ENCODE measurements at places on chromosomes 1 and 21.
A peak's percentile ranks its signal among the peaks of the same experiment; 100 is the strongest.

- DNase-seq, result no peak
Measured at GRCh38 chr1:173504268-173504667, 27.1 kb downstream of the PRDX6 start.

- DNase-seq, result no peak
Measured at GRCh38 chr1:65264197-65264929, 45.0 kb upstream of the DNAJC6 start.

DNA sequence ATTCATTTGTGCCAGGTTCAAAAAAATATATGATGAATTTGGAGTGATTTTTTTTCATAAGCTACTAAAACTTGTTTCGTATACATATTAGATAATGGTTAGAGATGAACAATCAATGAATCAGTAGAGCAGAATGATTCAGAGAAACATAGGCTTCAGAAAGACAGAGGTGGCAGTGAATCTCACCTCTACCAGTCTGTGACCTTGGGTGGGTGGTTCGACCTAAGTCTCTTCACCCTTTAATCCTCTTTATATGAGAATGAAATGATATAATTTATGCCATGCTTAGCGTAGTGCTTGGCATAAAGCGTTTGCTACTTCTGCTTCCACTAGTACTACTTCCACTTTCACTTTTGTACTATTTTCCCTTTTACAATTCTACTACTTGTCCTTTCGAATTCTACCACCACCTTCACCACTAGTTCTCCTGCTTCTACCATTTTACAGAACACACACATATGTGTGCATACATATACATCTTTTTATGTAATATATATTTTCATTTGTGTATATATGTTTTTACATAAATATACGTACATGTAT is 45.1 kb downstream of the FYB2 start:
- no peak for DNase-seq

DNA sequence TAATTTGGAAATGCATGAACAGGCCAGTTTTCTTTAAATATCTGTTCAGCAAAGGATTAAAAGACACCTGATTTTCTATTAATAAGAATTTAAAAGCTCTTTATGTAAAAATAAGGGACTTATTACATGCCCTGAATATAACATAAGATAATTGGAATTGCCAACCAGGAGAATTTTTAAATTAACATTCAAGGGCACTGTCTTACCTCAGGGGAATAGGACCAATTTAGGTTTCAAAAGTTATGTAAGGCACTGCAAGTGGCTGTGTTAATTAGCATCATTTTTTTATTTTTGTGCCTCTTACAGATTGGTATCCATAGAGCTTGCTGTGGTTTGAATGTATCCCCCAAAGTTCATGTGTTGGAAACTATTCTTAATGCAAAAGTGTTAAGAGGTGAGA is 1.3 kb upstream of the NEK2 start:
- DNase-seq, result no peak

GRCh38 chr1:56688522-56689026 is 43.5 kb downstream of the PRKAA2 start:
- no peak for DNase-seq

GRCh38 chr21:46561445-46562090 is 43.3 kb downstream of the S100B start:
- no peak for DNase-seq

GRCh38 chr1:15279576-15280230 is 32.7 kb downstream of the FHAD1 start:
- no peak for DNase-seq

DNA sequence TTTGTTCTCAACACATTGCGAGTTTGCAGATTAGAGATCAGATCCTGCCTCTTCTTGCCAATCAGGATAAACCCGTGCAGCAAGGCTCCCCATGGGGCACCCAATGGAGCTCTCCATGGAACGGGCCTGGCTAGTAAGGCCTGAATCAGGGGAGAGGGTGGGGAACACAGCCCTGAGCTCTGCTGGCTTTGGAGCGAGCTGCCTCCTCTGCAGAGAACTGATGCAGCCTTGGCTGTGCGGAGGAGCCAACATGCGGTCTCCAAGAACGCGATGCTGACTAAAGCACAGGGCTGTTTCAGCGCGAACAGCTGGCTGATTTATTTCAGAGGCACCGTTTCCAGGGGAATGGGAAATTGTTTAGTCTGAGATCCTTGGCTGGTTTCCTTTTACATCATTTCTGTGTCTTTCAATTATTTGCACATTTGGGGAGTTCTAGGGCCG is 139.7 kb downstream of the TSEN15 start:
- DNase-seq, result peak; percentile 65

DNA sequence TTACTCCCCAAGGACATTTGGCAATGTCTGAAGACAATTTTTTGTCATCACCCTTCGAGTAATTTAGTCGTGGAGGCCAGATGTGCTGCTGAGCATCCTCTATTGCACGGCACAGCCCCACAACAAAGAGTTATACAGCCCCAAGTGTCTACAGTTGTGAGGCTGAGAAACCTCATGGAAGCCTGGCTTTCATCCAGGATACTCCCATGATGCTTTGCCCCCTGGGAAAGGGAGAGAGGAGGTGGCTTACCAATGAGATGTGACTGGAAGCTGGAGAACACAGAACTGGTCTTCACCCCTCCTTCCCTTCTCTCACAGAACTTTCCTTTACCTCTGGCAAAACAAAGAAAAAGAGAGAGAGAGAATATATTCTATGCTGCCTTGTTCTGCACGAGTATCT is 150.9 kb upstream of the VAMP3 start:
- no peak for DNase-seq

GRCh38 chr1:175417316-175417715 is 224.7 kb upstream of the KIAA0040 start:
- DNase-seq, result no peak

GRCh38 chr1:39105061-39105840 is 79.1 kb downstream of the NDUFS5 start:
- peak; percentile 72 for DNase-seq

DNA sequence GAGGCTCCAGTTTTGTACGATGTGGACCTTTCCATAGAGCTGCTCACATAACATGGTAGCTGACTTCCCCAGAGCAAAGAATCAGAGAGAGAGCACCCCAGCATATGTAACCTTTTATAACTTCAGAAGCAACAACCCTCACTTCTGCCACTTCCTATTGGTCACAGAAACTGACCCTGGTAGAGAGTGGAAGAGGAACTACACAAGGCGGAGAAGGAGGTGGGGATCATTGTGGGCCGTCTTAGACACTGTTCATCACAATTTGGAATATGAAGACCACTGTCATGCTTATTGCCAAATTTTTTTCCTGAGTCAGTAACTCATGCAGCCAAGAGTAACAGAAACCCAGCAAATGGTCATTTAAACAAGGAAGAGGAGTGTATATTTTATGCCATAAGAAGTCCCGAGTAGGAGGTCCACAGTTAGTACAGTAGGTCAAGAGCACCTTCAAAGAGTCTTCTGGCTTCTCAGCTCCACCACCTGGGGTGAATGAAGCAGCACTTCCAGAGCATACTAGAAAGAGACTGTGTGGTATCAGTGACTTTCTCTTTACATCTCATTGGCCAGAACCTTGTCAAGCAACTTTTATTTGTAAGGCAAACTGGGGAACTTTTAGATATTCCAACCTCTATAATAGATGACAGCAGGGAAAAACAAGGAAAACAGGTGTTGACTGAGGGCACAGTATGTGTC is 71.8 kb downstream of the ODF2L start:
- no peak for DNase-seq

DNA sequence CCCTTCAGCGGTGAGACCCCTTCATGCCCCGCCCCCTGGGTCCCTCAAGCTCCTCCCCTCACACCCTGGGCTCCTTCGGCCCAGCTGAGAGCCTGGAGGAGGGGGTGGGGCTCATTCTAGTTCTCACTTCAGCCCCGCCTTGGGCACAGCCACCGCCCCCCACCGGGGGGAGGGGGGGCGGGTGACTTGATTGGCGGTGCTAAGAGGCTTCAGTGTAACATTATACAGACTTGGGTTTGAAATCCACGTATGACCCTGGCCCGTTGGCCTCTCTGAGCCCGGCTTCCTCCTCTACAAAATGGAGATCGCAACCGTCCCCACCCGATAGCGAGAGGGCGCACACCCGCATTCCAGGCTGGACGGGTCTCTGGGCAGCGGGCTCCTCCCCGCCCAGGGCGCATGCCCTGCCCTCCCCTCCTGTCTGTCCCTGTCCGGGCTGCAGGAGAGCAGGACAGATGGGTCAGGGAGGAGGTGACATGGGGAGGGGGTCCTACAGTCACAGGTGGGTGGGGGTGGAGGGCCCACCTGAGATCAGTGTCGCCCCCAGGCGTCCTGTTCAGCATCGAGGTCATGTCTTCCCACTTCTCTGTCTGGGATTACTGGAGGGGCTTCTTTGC is 5.1 kb downstream of the CLCNKB start:
- peak; percentile 65 for DNase-seq

DNA sequence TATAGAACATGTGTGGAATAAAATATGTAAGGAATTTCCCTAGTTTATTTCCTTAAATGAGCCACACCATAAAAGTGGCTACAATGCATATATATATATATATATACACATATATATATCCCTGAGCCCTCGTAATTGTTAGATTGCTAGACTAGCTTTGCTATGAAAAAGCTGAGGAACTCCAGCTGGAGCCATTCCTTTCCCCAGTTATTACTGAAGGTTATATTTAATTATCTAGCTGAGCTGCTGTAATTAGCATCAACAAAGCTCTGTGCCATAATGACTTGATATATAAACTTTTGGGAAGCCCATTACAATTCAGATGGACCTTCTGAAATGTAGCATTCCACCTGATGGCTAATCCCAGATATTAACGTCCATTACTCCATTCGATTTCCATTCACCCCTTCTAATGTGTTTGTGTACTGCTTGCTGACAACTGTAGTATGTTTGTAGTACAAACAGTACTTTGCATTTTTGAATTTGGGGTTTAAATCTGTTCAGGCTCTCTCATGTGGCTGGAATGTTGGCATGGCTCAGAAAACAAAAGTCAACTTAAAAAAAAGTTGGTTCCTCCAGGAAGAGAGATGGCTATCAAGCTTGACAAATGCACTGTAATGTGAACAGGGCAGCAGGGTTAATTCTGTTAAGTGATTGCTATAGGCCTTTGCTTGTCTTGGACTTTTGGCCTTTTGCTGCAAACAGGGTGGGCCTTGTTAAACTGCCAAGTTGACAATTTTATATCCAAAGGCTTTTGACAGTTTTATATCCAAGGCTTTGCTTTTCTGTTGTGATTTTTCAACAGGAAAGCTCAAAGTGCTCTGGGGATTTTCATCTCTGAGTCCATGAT is 170.0 kb downstream of the LTN1 start:
- peak; percentile 43 for DNase-seq

DNA sequence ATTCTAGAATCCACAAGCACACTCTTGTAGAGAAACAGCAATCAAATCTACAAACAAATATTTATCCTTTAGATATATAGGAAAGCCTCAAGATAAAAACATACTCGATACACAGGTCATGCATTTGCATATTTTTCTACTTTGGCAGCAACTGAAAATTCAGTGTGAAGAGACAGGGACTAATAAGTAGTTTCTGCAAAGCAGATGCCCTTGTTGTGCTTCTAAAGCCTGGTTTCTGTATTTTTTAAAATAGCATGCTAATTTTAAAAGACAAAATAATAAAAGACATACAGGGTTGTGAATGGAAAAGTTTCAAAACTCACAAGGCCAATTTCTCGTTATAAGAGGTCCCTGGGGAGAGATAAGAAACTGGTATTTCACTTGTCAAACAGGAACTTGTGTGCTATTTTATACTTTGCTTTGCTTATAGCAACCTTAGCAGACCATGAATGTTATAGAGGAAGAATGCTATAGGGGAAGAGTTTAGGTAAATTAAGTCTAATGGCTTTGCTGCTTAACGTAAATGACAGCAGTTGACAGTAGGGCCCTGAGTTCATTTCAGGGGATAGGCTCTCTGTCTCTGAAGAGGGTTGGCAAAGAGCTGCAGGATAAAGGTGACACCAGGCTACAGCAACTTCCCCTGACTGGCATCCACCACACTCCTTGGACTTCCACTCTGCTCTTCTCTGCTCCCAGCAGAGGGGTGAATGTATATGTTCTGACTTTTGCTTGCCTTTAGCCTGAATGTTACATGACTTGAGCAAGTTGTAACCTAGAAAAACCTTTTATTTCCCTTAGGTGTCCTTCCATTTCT is 9.4 kb upstream of the RGS13 start:
- DNase-seq, result no peak

DNA sequence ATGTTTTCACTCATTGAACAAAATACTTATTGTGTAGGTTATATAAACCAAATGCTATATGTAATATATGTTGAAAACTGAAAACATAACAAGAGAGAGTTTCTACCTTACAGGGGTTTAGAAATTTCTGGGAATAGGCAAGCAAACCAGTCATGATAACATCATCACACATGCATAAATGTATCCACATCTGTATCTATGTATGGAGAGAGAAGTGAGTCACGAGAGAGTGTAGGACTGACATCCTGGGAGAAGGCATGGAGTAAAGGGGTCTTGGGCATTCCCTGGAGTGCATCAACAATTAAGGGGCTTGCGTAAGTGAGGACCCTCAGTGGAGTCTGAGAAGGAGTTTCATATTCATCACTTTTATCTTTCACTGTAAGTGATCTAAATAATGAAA is 65.5 kb downstream of the PCNX2 start:
- no peak for DNase-seq

DNA sequence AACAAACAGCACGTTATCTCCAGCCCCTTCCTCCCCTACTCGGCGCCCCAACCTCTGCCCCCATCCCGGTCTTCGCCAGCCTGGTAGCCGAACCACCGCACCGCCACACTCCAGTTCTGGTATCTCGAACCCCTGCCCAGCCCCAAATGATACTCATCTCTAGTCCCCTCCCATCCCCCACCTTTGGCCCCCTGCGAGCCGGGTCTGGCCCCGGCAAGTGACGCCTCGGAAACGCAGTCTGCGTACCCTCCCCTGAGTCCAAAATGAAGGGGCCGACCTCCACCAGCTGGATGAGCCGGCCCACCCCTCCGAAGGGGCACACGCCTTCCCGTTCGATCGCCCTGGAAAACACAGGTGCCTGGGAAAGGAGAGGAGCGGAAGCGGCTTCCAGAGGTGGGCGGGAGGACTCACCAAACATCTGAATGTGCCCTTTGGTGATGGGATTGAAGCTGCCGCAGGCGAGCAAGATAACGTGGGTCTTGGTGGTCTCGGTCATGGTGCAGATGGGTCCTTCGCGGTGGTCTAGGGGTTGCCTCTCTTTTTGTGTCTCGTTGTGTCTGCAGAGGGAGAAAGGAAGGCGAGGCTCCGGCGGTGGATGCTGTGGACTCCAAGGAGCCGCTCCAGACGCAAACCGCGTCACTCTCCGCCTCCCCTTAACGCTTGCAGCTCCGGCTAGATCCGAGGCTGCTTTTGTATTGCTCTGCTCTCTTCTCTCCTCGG is at the start of gene NMNAT2:
Gene NMNAT2, minus strand, starts transcription at position 609 of the 720 bp plus-strand sequence. Its CDS starts 113 bp downstream, at position 496.
- no peak for DNase-seq

All from ureter (tissue), 1 donor.